B cell (primary cell): ENCODE measurements at places on chromosomes 11 and 22. TPM values are rescaled to one million over a fixed set of nuclear protein-coding genes. Genes with fewer than 3 reads are reported as not detected.

Gene MICAL3
- 253 and 261 TPM in 2 replicates for total RNA-seq

GRCh38 chr11:126560221-126560620 lies 204.7 kb downstream of the ST3GAL4 start:
- H3K36me3 ChIP-seq = no peaks in the 10 kb centered on the region
- no peak for DNase-seq
- H3K27me3 ChIP-seq = no peaks in the 10 kb centered on the region

- H3K27me3 ChIP-seq = no peaks in the 10 kb centered on the region
- no peak overlapping the region for H3K27ac ChIP-seq
- H3K4me1 ChIP-seq = no peaks in the 10 kb centered on the region
Observed at GRCh38 chr11:32751381-32751780, 43.1 kb downstream of the CCDC73 start.

DNA sequence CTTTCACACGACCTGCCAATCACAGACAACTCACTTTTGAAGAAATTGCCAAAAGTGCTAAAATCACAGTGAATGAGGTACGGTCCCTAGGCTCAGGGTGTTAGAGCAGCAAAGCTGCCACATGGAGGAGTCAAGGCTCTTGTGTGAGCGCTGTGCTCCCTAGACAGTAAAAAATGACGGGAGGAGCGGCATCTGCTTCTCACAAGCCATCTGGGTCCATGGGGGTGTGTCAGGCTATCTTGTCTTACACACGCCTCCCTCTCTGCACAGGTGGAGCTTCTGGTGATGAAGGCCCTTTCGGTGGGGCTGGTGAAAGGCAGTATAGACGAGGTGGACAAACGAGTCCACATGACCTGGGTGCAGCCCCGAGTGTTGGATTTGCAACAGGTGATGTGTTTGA lies 14.8 kb downstream of the PSMD13 start:
- no peaks in the 10 kb centered on the region for H3K27me3 ChIP-seq
- no peak overlapping the region for H3K27ac ChIP-seq
- H3K4me3 ChIP-seq = no peak overlapping the region
- DNase-seq = no peak
- peaks cover 5% of the 10 kb centered on the region for H3K4me1 ChIP-seq
- peaks cover 2% of the 10 kb centered on the region for H3K36me3 ChIP-seq

DNA sequence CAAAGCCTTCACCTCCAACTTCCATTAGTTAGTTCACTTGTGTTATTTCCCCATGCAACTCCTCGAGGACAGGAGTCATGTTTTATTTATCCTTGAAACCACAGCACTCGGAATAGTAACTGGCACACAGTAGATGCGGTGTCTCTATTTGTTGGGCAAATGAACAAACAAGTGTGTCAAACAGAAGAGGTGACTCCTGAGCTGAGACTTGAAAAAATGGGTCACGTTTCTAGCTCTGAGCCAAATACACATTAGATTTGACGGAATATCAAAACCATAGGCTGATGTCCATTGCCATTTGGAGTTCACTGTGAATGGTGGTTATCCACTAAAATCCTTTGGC lies 68.9 kb downstream of the C11orf91 start:
- H3K27me3 ChIP-seq = no peaks in the 10 kb centered on the region
- no peaks in the 10 kb centered on the region for H3K4me1 ChIP-seq
- DNase-seq = no peak
- no peaks in the 10 kb centered on the region for H3K36me3 ChIP-seq

DNA sequence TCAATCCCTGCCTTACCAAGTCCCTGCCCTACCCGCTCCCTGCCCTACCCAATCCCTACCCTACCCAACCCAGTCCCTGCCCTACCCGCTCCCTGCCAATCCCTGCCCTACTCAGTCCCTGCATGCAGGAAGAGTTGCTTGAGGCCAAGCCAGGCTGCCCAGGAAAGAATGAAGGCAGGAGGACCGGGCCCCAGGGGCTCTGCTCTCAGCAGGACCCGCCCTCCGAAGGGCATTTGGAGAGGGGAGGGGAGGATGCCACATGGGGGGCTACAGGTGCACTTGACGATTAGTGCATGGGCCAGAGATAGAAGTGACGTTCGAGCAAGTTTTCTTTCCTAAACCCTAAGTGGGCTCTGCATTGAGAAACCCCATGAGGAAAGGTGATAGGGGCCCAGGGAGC lies 581.2 kb downstream of the TBC1D22A start:
- no peak overlapping the region for H3K4me3 ChIP-seq
- no peaks in the 10 kb centered on the region for H3K36me3 ChIP-seq
- H3K27ac ChIP-seq = no peak overlapping the region
- no peak for DNase-seq
- H3K4me1 ChIP-seq = no peaks in the 10 kb centered on the region
- H3K27me3 ChIP-seq = no peaks in the 10 kb centered on the region

- DNase-seq = no peak
- H3K27ac ChIP-seq = no peak overlapping the region
- H3K4me1 ChIP-seq = no peaks in the 10 kb centered on the region
- H3K27me3 ChIP-seq = no peaks in the 10 kb centered on the region
Observed at GRCh38 chr11:74926304-74927030, 22.4 kb downstream of the XRRA1 start.

Gene EMID1
- total RNA-seq = not detected in 2 replicates
